GM12878 (cell line): ENCODE measurements at places on chromosomes 3 and 15. TPM values are rescaled to one million over a fixed set of nuclear protein-coding genes. Genes with fewer than 3 reads are reported as not detected.
A peak's percentile ranks its signal among the peaks of the same experiment; 100 is the strongest.

The RLBP1 gene
- not detected in 2 replicates for total RNA-seq

The PIERCE2 gene
- 0.48 TPM in 1 of 2 replicates, not detected in the other for total RNA-seq

The BFSP2 gene
- total RNA-seq, result 7.1 and 8.3 TPM in 2 replicates

The TRAIP gene
- total RNA-seq, result 19.5 and 23.7 TPM in 2 replicates

The ZBTB47 gene
- 3.1 and 3.4 TPM in 2 replicates for total RNA-seq

The SLC22A13 gene
- 0.13 TPM in 1 of 2 replicates, not detected in the other for total RNA-seq

The FBXL22 gene
- total RNA-seq, result 0.45 and 0.82 TPM in 2 replicates

The PRSS50 gene
- total RNA-seq, result not detected in 2 replicates

The DYNLT2B gene
- total RNA-seq, result 17.7 and 21.9 TPM in 2 replicates

The PPP1R14D gene
- not detected in 2 replicates for total RNA-seq

The SLCO2A1 gene
- 0.05 TPM in 2 replicates for total RNA-seq

GRCh38 chr3:3443482-3443881 is 264.0 kb upstream of the CRBN start:
- no peak for DNase-seq
- no peaks in the 10 kb centered on the region for H3K4me1 ChIP-seq
- H3K27ac ChIP-seq, result no peak overlapping the region
- H3K4me3 ChIP-seq, result no peak overlapping the region
- no peaks in the 10 kb centered on the region for H3K36me3 ChIP-seq

GRCh38 chr3:110886222-110886893 is 185.3 kb upstream of the NECTIN3 start:
- DNase-seq, result no peak
- no peak overlapping the region for H3K4me3 ChIP-seq
- no peaks in the 10 kb centered on the region for H3K4me1 ChIP-seq

DNA sequence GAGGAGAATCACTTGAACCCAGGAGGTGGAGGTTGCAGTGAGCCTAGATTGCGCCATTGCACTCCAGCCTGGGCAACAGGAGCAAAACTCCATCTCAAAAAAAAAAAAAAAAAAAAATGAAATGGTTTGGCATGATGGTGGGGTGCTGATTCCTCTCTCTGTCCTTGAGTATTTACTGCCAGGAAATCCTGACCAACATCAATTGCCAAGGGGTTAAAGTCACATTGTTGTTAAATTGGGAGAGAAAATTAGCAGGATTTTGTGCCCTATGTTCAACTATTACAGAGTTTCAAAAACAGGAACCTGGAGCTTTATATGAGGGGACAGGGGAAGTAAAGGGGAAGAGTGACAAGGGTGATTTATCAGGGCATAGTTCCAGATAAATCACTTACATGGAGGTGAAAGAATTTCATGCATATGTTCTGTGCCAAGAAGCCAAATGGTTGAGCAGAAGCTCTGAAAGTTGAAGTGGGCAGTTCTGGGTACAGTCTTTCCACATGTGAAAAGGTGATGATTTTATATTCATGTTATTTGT is 70.5 kb upstream of the TSEN2 start:
- no peaks in the 10 kb centered on the region for H3K4me1 ChIP-seq
- H3K4me3 ChIP-seq, result no peak overlapping the region
- H3K36me3 ChIP-seq, result no peaks in the 10 kb centered on the region
- no peak for DNase-seq

DNA sequence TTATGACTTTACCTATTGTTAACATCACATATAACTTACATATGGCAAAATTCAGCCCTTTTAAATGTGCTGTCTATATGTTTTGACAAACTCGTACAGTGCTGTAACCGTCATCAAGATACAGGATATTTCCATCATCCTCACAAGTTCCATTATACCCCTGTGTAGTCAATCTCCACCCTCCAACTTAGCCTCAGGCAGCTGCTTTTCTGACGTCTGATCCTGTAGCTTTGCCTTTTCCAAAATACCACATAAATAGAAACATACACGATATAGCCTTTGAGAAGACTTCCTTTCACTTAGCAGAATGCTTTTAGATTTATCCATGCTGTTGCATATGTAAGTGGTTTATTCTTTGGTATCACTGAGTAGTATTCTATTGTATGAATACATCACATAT is 47.1 kb downstream of the SLC12A1 start:
- H3K4me3 ChIP-seq, result no peak overlapping the region
- DNase-seq, result no peak
- no peaks in the 10 kb centered on the region for H3K36me3 ChIP-seq
- H3K4me1 ChIP-seq, result no peaks in the 10 kb centered on the region
- H3K27ac ChIP-seq, result no peak overlapping the region

GRCh38 chr15:31259562-31260252 is 66.9 kb upstream of the KLF13 start:
- no peak overlapping the region for H3K4me3 ChIP-seq
- H3K36me3 ChIP-seq, result no peaks in the 10 kb centered on the region
- no peaks in the 10 kb centered on the region for H3K27me3 ChIP-seq
- DNase-seq, result no peak
- no peak overlapping the region for H3K27ac ChIP-seq

DNA sequence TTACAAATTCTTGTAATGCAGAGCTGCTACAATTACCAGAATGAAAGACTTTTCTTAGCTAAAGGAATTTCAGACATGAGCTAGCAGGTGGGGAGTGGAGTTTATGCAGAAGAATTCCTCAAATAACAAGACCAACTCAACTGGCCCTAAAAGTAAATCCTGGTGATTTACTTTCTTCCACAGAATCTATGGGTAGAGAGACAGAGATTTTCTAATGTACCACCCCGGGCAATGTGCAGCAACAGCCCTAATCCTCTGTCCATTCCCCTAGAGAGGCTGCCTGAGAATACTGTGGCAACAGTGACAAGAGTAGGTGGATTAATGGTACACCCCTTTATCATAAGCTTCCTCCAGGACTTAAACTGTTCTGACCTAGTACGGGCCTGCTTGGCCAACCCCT is 55.2 kb downstream of the AQR start:
- H3K36me3 ChIP-seq, result peaks cover 3% of the 10 kb centered on the region
- no peaks in the 10 kb centered on the region for H3K4me1 ChIP-seq
- no peak overlapping the region for H3K27ac ChIP-seq
- no peak overlapping the region for H3K4me3 ChIP-seq
- DNase-seq, result no peak
- no peaks in the 10 kb centered on the region for H3K27me3 ChIP-seq

DNA sequence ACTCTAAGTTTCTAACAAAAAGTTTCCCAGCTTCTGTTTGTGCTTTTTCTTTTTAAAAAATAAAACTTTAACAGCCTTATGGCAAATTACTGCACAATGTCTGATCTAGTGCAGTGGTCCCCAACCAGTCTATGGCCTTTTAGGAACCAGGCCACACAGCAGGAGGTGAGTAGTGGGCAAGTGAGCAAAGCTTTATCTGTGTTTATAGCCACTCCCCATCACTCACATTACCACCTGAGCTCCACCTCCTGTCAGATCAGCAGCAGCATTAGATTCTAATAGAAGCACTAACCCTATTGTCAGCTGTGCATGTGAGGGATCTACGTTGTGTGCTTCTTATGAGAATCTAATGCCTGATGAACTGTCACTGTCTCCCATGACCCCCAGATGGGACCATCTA is 5.6 kb downstream of the MKRN2 start:
- no peaks in the 10 kb centered on the region for H3K27me3 ChIP-seq
- no peaks in the 10 kb centered on the region for H3K36me3 ChIP-seq
- no peak overlapping the region for H3K4me3 ChIP-seq
- no peak overlapping the region for H3K27ac ChIP-seq
- H3K4me1 ChIP-seq, result peaks cover 31% of the 10 kb centered on the region

- H3K27ac ChIP-seq, result no peak overlapping the region
- DNase-seq, result no peak
- H3K4me3 ChIP-seq, result no peak overlapping the region
- H3K4me1 ChIP-seq, result no peaks in the 10 kb centered on the region
- no peaks in the 10 kb centered on the region for H3K36me3 ChIP-seq
Measured at GRCh38 chr15:61200626-61201025, 28.5 kb downstream of the RORA start.

- H3K36me3 ChIP-seq, result no peaks in the 10 kb centered on the region
- DNase-seq, result no peak
- no peak overlapping the region for H3K4me3 ChIP-seq
- no peak overlapping the region for H3K27ac ChIP-seq
- H3K4me1 ChIP-seq, result peaks cover 20% of the 10 kb centered on the region
Measured at GRCh38 chr15:76147906-76148570, 88.3 kb downstream of the TMEM266 start.

GRCh38 chr3:52355526-52355925 is 39.4 kb downstream of the DNAH1 start:
- H3K27me3 ChIP-seq, result no peaks in the 10 kb centered on the region
- no peak overlapping the region for H3K27ac ChIP-seq
- no peak overlapping the region for H3K4me3 ChIP-seq
- no peaks in the 10 kb centered on the region for H3K36me3 ChIP-seq

DNA sequence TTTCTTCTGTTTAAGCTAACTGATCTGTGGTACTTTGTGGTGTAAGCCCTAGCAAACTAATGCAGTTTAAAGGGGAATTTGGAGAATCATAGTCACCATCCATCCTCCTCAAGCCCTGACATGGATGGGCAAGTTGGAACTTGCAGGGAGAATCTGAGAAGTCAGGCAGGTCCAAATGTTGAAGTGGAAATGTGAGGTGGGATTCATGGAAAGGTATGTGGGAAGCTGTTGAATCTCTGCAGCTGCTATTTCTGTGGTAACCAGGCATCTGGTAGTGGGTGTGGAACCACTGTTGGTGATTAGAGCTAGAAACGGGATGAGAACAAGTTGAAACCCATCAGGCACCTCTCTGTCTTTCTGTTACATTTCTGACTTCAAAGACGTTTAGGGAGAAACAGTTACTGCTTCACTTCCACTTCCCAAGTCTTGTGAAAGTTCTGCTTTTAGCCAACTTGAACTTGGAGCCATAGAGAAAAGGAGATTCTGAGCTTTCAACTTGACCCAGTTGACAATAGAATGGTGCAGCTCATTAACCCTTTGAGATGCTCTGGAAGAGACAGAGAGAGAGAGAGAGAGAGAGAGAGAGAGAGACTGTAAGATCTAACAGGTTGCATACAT is 38.1 kb upstream of the NMNAT3 start:
- H3K27ac ChIP-seq, result no peak overlapping the region
- DNase-seq, result no peak
- H3K4me3 ChIP-seq, result no peak overlapping the region
- H3K4me1 ChIP-seq, result no peaks in the 10 kb centered on the region
- H3K27me3 ChIP-seq, result no peaks in the 10 kb centered on the region

DNA sequence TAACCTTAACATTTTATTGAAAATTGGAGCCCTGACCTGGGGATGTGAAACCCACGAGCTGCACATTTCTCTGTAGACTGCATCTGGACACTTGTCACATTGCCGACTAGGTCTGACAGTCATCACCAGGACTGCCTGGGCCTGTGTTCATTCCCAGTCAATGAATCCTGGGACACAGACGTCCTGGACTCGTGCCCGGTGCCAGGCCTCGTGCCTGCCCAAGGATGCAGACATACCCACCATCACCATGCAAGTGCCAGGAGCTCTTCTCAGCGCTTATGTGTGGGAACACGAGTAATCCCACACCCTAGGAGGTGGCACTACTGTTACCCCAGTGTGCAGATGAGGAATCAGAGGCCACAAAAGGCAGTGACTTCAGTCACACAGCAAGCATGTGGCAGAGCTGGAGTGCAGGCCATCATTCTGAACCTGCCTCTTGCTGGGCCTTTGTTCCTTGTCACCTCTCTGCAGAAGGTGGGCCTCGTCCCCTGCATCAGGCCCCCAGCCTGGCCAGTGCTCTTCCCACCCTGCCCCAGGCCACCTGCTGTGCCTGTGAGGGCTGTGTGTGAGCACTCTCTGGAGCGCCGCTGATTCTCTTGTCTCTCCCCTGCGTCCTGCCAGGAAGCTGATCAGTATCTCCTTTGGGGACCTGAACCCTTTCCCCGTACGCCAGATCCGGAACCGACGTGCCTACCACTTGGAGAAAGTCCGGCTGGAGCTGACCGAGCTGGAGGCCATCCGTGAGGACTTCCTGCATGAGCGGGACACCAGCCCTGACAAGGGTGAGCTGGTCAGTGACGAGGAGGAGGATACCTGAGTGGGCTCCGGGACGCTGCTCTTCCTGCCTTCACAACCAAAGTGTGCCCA is 58.5 kb downstream of the ADAMTS7 start:
- no peaks in the 10 kb centered on the region for H3K27me3 ChIP-seq
- H3K4me1 ChIP-seq, result peaks cover 9% of the 10 kb centered on the region
- no peak for DNase-seq
- no peaks in the 10 kb centered on the region for H3K36me3 ChIP-seq
- no peak overlapping the region for H3K4me3 ChIP-seq

DNA sequence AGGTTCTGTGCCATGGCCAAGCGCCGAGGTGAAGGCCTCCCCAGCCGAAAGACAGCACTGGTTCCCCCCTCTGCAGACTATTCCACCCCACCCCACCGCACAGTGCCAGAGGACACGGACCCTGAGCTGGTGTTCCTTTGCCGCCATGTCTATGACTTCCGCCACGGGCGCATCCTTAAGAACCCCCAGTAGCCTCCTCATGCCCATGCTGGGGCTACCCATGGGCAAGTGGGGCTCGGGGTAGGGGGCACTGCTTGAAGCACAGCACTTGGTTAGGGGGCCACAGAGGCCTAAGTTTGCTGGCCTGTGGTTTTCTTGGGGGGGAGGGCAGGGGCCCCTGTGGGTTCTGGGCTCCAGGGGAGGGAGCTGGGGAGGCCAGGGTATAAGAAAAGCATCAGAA is 4.8 kb upstream of the CHST14 start:
- H3K36me3 ChIP-seq, result peaks cover 14% of the 10 kb centered on the region
- peak overlapping the region; percentile 63; the same call in 1 of the 2 replicates for H3K27ac ChIP-seq
- no peaks in the 10 kb centered on the region for H3K27me3 ChIP-seq

GRCh38 chr3:124653797-124654469 is 76.3 kb upstream of the UMPS start:
- H3K36me3 ChIP-seq, result no peaks in the 10 kb centered on the region
- H3K27me3 ChIP-seq, result no peaks in the 10 kb centered on the region
- H3K4me1 ChIP-seq, result peaks cover 32% of the 10 kb centered on the region
- H3K4me3 ChIP-seq, result no peak overlapping the region

DNA sequence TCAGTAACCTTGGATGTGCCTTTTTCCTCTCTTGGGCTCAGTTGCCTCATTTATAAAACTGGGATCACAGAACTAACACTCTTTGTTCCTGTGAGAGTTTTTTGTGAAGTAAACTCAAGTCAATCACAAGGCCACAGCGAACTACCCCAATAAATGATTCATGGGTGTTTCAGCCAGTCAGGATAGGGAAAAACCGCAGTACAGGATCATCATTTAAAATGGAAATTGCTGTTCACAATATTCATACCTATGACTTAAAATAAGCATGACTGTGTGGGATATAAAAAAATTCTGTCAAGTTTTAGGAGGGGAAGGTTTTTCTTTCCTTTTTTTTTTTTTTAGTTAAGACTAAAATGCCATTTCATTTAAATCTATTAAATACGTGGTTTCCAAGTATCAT is 238.1 kb downstream of the CHST2 start:
- no peak for DNase-seq
- H3K27ac ChIP-seq, result no peak overlapping the region
- no peak overlapping the region for H3K4me3 ChIP-seq
- no peaks in the 10 kb centered on the region for H3K36me3 ChIP-seq

- H3K4me1 ChIP-seq, result peaks cover 10% of the 10 kb centered on the region; the same call in 1 of the 2 replicates
- DNase-seq, result no peak
- no peaks in the 10 kb centered on the region for H3K27me3 ChIP-seq
- no peak overlapping the region for H3K27ac ChIP-seq
- no peaks in the 10 kb centered on the region for H3K36me3 ChIP-seq
Measured at GRCh38 chr3:61638741-61639140, 77.4 kb downstream of the PTPRG start.
